ENCODE measurements at places on chromosomes 11 and 22.

GRCh38 chr11:115693002-115693401 is 188.8 kb upstream of the CADM1 start:
- DNase-seq, result no peak

DNA sequence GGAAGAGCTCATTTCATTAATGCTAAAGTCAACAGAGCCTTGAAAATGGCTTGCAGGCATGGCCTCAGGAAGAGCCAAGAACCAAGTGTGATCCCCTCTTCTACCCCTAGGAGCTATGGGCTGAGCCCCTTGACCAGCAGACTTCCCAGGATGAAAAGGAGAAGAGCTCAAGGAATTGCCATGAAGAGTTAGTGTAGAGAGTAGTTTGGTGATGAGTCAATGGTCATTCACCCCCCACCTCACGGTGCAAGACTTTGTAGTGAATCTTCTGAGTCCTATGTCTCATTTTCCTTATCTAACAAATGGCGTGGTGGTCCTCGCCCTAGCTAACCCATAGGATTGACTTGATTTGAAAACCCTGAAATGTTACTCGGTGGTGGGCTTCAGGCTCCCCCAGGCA is 422.4 kb upstream of the CADM1 start:
- no peak for DNase-seq

- DNase-seq, result no peak
Observed at GRCh38 chr11:18332891-18333290, 10.5 kb downstream of the GTF2H1 start.

GRCh38 chr11:1256257-1257045 is 33.6 kb downstream of the MUC5B start:
- DNase-seq, result no peak

GRCh38 chr11:124823512-124824376 is 23.5 kb upstream of the MSANTD2 start:
- no peak for DNase-seq

DNA sequence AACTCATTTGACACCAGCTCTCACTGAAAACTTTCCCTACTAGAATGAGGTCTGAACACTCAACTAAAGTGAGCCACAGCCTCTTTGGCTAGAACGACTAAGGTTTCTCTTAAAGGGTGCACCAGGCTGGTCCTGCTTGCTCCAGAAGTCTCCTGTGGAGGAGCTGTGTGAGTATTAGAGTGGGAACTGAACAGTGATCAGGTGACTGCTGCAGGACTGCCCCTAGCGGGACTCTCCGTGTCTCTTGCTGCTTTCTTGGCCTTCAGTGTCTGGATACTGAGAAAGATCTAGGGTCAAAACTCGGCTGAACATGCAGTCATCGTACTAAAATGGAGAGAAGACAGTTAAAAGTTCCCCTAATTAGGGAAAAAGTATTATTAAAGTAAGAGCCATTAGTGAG is 34.6 kb downstream of the FAM118A start:
- DNase-seq, result no peak
